Stimulated activated CD8-positive, alpha-beta memory T cell treated with anti-CD3 and anti-CD28 coated beads, Interleukin-7, amount 100 ng/mL, for 1 hour (primary cell): ENCODE measurements at places on chromosomes 3 and 15.

DNA sequence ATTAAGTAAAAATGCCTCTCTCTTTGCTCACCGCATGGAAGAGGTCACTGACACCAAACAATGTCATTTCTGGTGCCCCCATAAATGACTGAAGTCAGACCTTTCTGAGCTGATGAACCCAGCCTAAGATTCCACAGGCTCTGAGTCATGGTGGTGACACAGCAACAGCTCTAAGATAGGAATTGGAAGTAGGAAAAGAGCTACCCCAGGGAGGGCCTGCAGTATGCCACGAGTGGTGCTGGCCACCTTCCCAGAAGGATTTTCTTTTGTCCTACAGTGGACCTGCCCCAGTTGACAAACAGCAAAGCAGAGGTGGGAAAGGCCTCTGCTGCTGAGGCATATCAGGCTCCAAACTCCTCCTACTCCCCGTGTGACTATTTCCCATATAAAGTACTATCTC, 208.1 kb downstream of the MINAR1 start:
- DNase-seq = no peak

- DNase-seq = no peak
Measured at GRCh38 chr3:12939137-12939536, 97.8 kb upstream of the RPL32 start.

DNA sequence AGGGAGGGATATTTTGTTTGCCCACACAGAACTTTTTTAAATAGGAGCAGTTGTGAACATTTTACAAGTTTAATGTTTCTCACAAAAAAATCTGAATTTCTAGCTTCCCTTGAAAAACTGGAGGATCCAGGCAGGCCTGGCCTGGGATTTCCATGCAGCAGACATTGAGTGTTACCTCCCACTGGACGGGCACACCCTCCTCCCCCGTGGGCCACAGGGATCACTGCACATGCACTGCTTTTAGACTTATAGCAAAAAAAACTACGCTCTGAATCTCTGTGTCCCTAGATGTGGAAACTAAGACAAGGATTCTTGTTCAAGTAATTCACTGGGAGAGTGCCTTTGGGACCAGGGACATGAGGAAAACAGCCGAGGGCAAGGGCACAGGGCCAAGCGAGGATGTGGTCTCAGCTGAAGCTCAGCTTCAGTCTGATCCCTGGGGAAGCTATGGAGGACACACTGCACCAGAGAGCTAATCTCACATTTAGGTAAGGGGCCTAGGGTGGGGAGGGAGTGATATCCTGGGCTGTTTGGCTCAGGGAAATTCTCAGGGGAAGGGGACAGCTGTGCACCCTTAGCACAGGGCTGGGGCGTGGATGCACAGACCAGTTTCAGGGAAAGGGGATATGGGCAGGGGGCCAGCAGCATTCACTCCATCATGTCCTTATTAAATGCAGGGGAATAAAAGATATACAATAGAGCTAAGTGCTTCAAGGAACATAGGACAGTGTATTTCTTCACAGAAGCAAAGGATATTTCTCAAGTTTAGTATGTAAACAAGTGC, 46.0 kb downstream of the FSIP1 start:
- DNase-seq = no peak

GRCh38 chr3:5276934-5277333, 89.4 kb downstream of the EDEM1 start:
- no peak for DNase-seq

DNA sequence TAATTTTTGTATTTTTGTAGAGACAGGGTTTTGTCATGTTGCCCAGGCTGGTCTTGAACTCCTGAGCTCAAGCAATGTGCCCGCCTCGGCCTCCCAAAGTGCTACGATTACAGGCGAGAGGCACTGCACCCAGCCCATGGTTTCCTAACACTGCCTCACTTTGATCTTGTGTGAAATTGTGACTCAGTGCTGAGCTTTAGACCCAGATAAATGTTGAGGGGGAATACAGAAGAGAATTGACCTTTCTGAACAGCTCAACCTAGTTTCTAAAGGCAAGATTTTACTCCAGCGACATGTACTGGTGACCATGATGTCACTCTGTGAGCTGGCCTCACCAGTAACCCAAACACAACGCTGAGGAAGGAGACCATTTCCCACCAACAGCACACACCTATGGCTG, 73.5 kb downstream of the ATP1B3 start:
- DNase-seq = no peak

GRCh38 chr15:69346112-69346511, 47.4 kb downstream of the PAQR5 start:
- DNase-seq = no peak

GRCh38 chr3:100637197-100637631, 27.8 kb downstream of the ADGRG7 start:
- DNase-seq = no peak

- no peak for DNase-seq
Measured at GRCh38 chr15:68844856-68845550, 24.3 kb upstream of the ANP32A start.

GRCh38 chr3:177498037-177498857, 301.0 kb upstream of the TBL1XR1 start:
- DNase-seq = no peak

- DNase-seq = no peak
Measured at GRCh38 chr3:77513542-77513941, 473.6 kb downstream of the ROBO2 start.

DNA sequence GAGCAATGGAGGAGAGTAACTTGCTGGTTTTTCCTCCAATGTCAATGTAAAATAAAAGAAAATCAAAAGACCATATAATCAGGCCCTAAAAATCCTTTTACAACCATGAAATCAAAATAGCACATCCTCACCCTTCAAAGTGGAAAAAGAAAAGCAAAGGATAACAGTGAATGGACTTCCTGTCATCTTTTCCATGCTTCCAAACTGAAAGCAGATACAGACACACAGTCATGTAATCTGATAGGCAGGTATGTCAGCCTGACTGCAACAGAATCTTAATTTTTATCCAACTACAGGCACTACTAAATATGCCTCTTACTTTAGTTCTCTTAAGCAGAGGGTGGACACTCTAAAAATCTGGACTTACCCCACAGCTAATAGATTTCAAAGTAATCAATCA, 27.8 kb upstream of the IGDCC4 start:
- DNase-seq = no peak

GRCh38 chr3:189457201-189457607, 174.0 kb upstream of the TP63 start:
- DNase-seq = no peak

DNA sequence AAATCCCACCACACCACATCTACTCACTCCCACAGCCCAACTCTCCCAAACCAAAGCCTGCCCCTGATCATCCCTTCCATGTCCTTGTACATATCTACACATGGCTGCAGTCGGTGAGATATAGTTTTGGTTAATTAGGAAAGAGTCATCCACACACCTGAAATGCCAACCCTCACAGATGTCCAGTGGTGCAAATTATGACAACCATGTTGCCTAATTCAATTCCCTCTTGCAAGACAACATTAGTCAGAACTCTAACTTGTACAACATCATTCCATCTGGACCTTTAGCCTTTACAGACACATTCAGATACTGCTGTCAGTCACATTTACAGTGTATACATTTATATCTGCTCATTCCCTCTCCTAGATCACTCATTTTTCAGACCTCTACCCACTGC, 41.2 kb downstream of the TUBGCP4 start:
- no peak for DNase-seq

- DNase-seq = no peak
Measured at GRCh38 chr3:99250821-99251355, 349.4 kb upstream of the DCBLD2 start.

DNA sequence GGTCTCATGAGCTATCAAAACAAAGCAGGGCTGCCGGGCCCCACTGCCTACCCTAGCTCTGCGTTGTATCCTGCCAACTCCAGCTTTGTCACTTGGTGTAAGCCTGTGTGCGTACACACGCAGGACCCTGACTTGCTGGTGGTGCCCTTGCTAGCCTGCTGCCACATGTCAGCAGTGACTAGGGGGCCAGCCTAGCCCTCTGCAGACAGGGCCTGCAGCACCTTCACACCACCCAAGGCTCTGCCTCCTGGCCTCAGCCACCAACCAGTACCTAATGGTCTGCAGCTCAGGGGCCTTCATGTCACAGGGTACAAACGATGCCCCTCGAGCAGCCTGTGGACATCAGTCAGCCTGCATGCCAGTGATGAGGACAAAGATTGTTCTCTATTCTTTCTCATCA, 30.1 kb upstream of the DUSP7 start:
- no peak for DNase-seq

- DNase-seq = no peak
Measured at GRCh38 chr15:63288778-63289378, 11.5 kb downstream of the APH1B start.

- no peak for DNase-seq
Measured at GRCh38 chr3:50304601-50305000, 1.2 kb upstream of the HYAL1 start.

- no peak for DNase-seq
Measured at GRCh38 chr15:79003301-79003700, 58.5 kb upstream of the CTSH start.

DNA sequence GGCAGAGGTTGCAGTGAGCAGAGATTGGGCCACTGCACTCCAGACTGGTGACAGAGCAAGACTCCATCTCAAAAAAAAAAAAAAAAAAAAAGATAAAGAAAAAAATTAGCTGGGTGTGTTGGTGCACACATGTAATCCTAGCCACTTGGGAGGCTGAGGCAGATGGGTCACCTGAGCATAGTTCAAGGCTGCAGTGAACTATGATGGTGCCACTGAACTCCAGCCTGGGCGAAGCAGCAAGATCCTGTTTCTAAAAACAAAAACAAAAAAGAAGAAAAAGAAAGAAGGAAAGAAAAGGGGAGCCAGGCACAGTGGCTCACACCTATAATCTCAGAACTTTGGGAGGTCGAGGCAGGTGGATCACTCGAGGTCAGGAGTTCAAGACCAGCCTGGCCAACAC, 32.9 kb downstream of the PIK3CB start:
- no peak for DNase-seq

DNA sequence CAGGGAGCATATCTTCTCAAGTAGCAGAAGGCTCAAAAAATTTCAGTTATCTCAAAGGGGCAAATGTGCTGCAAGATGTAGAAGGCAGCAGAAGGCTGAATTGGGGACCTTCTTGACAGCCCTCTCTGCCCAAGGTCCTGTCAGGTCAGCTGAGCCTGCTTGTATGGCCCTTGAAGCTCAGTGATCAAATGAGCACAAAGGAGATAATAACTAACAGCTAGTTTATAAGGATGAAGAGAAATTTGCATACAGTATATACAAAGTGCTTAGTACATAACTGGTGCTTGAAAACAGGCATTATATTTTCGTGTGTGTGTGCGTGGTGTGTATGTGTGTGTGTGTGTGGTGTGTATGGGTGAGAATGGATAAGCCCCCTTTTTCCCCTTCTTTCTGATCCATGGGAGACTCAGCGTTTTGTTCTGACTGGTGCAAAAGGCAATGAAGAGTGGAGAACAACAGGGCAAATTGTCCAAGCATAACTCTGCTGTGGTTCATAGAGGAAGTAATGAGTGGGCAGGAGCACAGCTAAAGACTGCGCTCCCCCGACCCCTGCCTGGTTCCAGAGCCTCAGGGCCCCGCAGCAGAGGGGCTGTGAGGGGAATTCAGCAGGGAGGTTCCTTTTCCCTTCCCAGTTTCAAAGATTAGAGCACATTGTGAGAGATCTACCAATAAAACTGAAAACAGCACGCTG, 356.8 kb upstream of the NR2F2 start:
- no peak for DNase-seq

DNA sequence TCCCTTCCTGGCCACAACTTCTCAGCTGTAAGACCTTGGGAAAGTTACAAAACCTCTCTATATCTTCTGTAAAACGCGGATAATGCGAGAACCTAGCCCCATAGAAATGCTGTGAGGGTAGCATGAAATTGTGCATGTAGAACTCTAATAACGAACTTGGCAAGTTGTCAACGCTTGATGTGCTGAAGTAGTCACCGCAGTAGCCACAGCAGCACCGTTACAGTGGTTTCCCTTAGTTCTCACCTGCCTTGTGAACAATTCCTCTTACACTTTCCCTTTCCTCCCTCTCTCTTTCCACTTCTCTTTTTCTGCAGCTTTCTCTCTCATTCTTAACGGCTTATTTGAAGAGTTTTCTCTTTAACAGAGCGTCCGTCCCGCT, 447 bp upstream of the SHQ1 start:
- DNase-seq = no peak

GRCh38 chr15:42165106-42165505, 8.7 kb upstream of the PLA2G4F start:
- no peak for DNase-seq

DNA sequence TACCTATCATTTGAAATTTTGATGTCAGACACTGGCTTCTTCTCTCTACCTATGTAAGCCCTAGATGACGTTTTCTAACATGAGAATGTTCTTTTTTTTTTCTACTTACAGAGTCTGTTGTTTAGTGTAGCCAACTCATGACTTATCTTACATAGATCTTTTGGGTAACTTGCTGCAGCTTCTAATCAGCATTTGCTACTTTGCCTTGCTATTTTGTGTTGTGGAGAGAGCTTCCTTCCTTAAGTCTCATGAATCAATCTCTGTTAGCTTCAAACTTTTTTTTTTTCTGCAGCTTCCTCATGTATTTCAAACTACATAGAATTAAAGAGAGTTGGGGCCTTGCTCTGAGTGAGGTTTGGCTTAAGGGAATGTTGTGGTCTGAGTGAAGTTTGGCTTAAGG, 568.7 kb upstream of the BCHE start:
- DNase-seq = no peak

GRCh38 chr3:8406479-8406878, 95.1 kb upstream of the LMCD1 start:
- no peak for DNase-seq

DNA sequence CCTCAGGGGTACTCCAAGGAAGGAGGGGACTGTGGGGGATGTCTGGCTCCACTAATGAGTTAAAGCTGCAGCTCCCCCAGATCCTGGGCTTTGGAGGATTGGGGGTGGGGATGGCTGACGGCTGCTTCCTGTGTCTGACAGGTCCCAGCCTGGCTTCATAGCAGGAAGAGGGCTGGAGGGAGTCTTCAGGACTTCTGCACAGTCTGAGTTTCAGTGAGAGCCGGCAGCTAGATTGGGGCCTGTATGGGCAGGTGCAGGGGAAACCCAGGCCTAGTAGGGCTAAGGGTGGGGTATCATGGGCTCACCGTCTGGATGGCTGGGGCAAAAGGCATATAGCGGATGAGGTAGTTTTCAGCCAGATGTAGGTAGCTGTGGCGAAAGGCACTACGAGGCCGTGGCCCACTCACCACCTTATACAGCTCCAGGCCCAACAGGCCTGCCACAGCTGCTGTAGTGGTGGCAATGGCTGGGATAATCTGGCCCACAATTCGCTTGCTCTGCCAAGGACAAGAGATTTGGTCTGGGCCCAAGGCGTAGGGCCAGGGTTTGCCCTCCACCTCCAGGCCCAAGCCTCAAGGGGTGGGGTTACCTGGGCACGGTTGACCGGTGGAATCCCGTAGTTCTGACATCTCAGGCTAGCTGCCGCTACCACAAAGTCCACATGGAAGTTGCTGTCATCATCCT, 4.5 kb downstream of the INKA1 start:
- DNase-seq = no peak

GRCh38 chr15:42159381-42160015, 3.1 kb upstream of the PLA2G4F start:
- DNase-seq = no peak
